ENCODE measurements at places on chromosomes 2 and 18.

- DNase-seq: no peak
Measured at GRCh38 chr2:168662651-168663208, 139.7 kb upstream of the NOSTRIN start.

GRCh38 chr2:65545837-65546805 lies 113.7 kb upstream of the SPRED2 start:
- DNase-seq: no peak

DNA sequence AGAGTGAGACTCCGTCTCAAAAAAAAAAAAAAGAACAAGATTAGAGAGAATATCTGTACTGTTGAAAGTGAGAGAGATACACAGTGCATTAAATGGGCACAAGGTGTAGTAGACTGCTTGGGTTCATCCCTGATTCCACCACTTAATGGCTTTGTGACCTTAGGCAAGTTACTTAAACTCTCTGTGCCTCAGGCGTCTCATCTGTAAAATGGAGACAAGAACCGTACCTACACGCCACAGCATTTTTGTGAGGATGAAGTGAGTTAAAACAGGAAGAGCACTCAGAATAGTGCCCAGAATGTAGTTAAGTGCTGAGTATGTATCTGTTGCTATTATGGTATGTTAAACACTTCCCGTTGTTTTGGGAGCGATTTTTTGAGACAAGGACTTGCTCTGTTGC lies 64.3 kb downstream of the MTHFD2 start:
- no peak for DNase-seq

- DNase-seq: no peak
Measured at GRCh38 chr2:15805206-15805605, 135.1 kb upstream of the MYCN start.

DNA sequence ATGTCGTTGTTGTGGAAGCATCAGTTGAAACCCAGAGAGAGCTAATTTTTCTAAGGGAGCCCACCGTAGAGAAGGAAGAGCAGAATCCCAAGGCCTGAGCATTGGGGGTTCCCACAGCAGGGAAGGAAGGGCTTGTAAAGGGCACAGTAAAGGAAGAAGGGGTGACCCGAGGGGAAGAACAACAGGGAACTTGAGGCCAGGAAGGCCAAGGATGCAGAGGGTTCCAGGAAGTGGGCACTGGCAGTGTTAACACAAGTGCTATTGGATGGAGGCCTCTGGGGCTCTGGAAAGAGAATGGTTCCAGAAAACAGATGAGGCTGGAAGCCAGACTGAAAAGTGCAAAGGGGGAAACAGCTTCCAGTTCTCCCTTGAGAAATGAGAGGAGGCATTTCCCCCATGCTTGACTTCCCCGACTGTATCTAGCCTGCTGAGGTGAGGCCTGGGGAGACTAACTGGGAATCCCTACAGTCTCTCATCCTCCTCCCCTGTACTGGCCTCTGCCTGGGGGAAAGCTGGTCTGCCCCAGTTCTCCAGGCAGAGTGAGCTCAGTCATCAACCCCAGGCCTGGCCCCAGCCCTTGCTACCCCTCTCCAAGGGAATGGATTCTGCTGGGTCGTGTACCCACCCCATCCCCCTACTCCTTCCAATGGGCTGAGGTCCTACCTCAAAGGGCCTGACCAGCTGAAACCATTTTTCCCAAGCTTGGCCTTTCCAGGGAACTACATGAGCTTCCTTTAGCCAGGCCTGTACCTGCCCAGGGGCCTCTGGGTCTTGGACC lies 43.2 kb upstream of the MRPL33 start:
- no peak for DNase-seq

- DNase-seq: no peak
Measured at GRCh38 chr2:71353248-71353647, 21.7 kb downstream of the ZNF638 start.

- DNase-seq: no peak
Measured at GRCh38 chr2:102637358-102637757, 18.0 kb downstream of the SLC9A2 start.

- DNase-seq: no peak
Measured at GRCh38 chr18:31619291-31619690, 27.6 kb downstream of the TTR start.

DNA sequence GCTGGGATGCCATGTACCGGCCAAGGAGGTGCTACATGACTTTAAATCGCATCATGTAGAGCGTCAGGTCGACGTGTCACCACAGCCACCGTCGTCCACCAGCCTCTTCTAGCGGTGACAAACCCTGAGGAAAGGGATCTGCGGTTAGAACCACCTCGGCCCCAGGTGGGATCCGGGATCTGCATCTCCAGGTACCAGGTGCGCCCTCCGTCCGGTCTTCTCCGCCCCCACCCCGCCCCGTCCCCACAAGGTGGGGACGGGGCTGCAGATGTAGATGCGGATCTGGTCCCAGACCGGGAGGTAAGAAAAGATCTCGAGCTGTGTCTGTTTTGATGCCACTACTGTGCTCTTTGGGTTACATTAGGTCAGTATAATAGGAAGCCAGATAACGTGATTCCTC lies 38.4 kb downstream of the C1D start:
- no peak for DNase-seq

All from activated naive CD4-positive, alpha-beta T cell treated with anti-CD3 and anti-CD28 coated beads, Interleukin-2, amount 50 U/mL, for 16 hours (primary cell).